ENCODE measurements at places on chromosomes 1 and 21. TPM values are rescaled to one million over a fixed set of nuclear protein-coding genes. Genes with fewer than 3 reads are reported as not detected.

Gene ZNF683
- not detected for total RNA-seq

GRCh38 chr1:212633161-212633560 lies 24.6 kb downstream of the ATF3 start:
- no peak overlapping the region for H3K27ac ChIP-seq
- H3K4me1 ChIP-seq, result peaks cover 10% of the 10 kb centered on the region
- H3K4me3 ChIP-seq, result no peak overlapping the region

Gene ACOT11
- total RNA-seq, result 79.7 TPM

GRCh38 chr1:174167265-174167803 lies 8.0 kb downstream of the RABGAP1L start:
- H3K4me1 ChIP-seq, result peaks cover 7% of the 10 kb centered on the region
- no peak overlapping the region for H3K4me3 ChIP-seq
- no peak overlapping the region for H3K27ac ChIP-seq
- no peak for DNase-seq
- no peaks in the 10 kb centered on the region for H3K27me3 ChIP-seq

Gene GBP3
- total RNA-seq, result 102 TPM

Gene C8A
- not detected for total RNA-seq

DNA sequence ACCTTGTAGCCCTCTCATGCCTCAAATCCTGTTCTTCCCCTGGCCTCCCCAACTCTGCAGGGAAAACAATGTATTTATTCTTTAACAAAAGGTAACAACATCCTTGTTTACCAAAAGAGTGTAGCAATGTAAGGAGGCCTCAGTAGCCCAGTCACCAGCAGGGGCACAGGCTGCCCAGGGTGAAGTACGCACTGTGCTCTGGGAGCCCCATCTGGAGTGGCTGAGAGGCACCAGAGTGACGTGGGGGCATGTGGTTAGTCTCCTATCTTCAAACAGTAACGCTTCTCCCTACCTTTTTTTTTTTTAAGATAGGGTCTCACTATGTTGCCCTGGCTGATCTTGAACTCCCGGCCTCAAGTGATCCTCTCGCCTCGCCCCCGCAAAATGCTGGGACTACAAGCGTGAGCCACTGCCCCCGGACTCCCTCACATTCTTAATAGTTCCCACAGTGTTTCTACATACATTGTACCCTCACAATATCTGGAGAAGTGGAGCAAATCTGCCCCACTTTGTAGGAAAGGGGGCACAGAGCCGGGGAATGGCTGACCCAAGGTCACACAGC lies 51.3 kb upstream of the ECE1 start:
- no peaks in the 10 kb centered on the region for H3K36me3 ChIP-seq
- peaks cover 85% of the 10 kb centered on the region for H3K4me1 ChIP-seq
- H3K4me3 ChIP-seq, result no peak overlapping the region
- H3K27me3 ChIP-seq, result no peaks in the 10 kb centered on the region
- peak; percentile 9 for DNase-seq

Gene PLOD1
- 33.2 TPM for total RNA-seq

Gene FCGR2B
- total RNA-seq, result 12.7 TPM

- DNase-seq, result no peak
- H3K4me1 ChIP-seq, result peaks cover 10% of the 10 kb centered on the region
- H3K27me3 ChIP-seq, result no peaks in the 10 kb centered on the region
- H3K36me3 ChIP-seq, result no peaks in the 10 kb centered on the region
- H3K27ac ChIP-seq, result peak overlapping the region; percentile 35
- H3K4me3 ChIP-seq, result no peak overlapping the region
Measured at GRCh38 chr1:44733365-44733764, 2.4 kb upstream of the RNU5D-1 start.

DNA sequence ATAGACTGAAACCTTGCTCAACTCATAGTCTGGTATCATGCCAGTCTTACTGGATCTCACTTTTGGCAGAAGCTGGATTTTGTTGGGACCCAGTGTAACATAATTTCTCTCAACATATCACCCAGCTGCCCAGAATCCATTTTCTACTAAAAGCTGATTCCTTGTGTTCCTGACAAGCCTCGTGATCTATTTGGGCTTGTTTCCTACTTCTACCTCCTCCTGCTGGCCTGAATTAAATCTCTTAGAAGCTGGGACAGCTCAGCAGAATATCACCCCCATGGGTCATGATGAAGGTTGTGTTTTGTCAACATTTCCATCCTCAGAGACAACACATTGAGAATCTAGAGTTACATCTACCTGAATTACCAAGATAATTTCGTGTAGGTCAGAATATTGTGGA lies 7.7 kb downstream of the GOLT1A start:
- H3K27ac ChIP-seq, result no peak overlapping the region
- H3K36me3 ChIP-seq, result no peaks in the 10 kb centered on the region
- no peaks in the 10 kb centered on the region for H3K4me1 ChIP-seq
- no peak overlapping the region for H3K4me3 ChIP-seq

DNA sequence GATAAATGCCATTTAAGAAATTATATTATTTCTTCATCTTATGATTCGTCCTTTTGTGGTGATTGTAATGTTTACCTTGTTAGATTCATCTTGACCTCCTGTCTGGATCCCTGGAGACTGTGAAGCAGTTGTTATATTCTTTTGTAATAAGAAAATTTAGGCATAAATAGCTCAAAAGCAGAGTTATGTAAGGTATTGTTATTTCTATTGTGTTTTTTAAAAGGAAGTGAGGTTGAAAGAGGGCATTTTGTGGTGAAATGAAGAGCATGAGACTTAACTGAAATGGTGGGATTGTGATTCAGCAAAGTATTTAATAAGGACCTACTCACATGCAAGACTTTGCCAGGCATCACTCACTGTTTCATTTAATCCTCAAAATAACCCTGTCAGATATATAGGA lies 104.0 kb downstream of the PDE4B start:
- H3K4me1 ChIP-seq, result no peaks in the 10 kb centered on the region
- no peak overlapping the region for H3K4me3 ChIP-seq
- no peaks in the 10 kb centered on the region for H3K27me3 ChIP-seq
- H3K36me3 ChIP-seq, result no peaks in the 10 kb centered on the region

GRCh38 chr1:156752843-156753482 lies 1.5 kb upstream of the HDGF start:
- no peaks in the 10 kb centered on the region for H3K36me3 ChIP-seq
- DNase-seq, result no peak
- H3K27ac ChIP-seq, result peak overlapping the region; percentile 96
- peak overlapping the region; percentile 97 for H3K4me3 ChIP-seq
- H3K27me3 ChIP-seq, result no peaks in the 10 kb centered on the region

GRCh38 chr1:103170609-103171008 lies 62.3 kb upstream of the COL11A1 start:
- no peak overlapping the region for H3K4me3 ChIP-seq
- no peaks in the 10 kb centered on the region for H3K4me1 ChIP-seq
- no peaks in the 10 kb centered on the region for H3K36me3 ChIP-seq
- DNase-seq, result no peak
- H3K27ac ChIP-seq, result no peak overlapping the region

Gene POU2F1
- 22.4 TPM for total RNA-seq

GRCh38 chr21:8988696-8989095 lies 1532.7 kb upstream of the TPTE start:
- H3K27me3 ChIP-seq, result no peaks in the 10 kb centered on the region
- H3K36me3 ChIP-seq, result no peaks in the 10 kb centered on the region
- no peak overlapping the region for H3K4me3 ChIP-seq

DNA sequence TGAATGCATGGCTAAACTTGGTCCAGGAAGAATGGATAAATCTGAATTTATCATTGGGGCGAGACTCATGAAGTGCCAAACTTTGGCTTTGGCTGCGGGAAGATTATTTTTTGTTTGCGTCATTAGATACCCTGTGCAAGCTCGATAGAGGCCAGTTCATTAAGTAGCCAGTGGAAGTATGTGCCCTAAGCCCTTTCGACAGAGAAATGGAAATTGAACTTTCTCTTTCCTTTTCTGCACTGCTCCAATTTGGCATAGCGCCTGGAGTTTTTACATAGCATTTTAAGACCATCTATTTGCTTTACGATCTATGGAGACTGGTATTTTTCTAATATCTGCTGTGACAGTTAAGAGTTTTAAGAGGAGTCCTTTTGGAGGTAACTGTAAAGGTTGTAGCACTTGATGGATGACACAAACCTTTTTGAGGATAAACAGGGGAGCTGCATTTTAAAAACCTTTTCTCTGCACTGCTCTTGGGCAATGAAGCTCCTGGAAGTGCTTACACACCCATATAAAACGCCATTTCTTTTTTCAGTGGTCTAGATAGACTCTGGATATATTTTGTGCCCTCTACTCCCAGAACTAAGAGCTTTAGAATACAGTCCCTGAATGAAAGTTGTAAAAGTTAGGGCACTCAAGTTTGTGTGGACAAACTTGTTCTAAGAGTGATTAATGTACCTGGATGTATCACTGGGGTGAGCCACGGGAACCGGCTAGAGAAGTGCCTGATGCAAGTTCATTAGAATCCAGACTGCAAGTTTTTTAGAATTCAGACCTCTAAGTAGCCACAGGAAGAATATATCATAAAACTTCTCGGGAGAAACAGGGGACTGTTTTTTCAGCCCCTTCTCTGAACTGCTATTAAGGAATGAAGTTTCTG lies 41.3 kb upstream of the CFHR3 start:
- no peak overlapping the region for H3K27ac ChIP-seq
- no peaks in the 10 kb centered on the region for H3K36me3 ChIP-seq
- H3K4me3 ChIP-seq, result no peak overlapping the region
- H3K27me3 ChIP-seq, result no peaks in the 10 kb centered on the region

Gene MAP3K7CL
- 9.8 TPM for total RNA-seq

Gene TRPM2
- total RNA-seq, result not detected

- H3K4me1 ChIP-seq, result peaks cover 14% of the 10 kb centered on the region
- H3K36me3 ChIP-seq, result no peaks in the 10 kb centered on the region
- H3K4me3 ChIP-seq, result no peak overlapping the region
- no peak overlapping the region for H3K27ac ChIP-seq
- DNase-seq, result no peak
Measured at GRCh38 chr1:234874291-234875288, 254.0 kb downstream of the TOMM20 start.

- no peaks in the 10 kb centered on the region for H3K27me3 ChIP-seq
- H3K36me3 ChIP-seq, result no peaks in the 10 kb centered on the region
- no peak overlapping the region for H3K4me3 ChIP-seq
- no peak overlapping the region for H3K27ac ChIP-seq
- DNase-seq, result peak; percentile 38
Measured at GRCh38 chr1:192445839-192446489, 129.2 kb downstream of the RGS21 start.

DNA sequence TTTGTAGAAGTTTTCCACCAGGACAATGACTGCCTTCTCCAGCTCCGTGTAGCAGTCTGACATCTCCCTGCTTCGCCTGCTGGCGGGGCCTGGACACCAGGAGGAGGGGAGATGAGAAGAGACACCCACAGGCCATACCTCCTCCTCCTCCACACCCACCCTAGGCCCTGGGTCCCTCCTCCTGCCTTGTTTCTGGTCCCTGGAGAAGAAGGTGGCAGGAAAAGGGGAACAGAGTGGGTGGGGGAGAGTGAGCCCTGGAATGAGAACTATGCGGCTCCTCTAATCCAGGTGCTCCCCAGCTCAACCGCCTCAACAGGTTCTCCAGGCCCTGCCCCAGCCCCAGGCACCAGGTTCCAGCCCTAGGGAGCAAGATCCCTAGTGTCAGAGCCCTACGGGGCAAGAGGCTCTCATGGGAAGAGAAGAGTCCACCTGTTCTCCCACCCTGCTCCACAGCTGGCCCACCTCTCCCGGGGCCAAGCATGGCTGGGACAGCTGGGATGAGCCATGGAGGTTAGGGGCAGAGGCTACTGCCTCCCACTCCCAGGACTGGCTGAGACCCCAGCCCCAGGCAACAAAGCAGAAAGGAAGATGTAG lies 4.8 kb downstream of the S100A16 start:
- DNase-seq, result no peak
- H3K4me1 ChIP-seq, result peaks cover 36% of the 10 kb centered on the region
- peak overlapping the region; percentile 4 for H3K4me3 ChIP-seq
- no peaks in the 10 kb centered on the region for H3K36me3 ChIP-seq

DNA sequence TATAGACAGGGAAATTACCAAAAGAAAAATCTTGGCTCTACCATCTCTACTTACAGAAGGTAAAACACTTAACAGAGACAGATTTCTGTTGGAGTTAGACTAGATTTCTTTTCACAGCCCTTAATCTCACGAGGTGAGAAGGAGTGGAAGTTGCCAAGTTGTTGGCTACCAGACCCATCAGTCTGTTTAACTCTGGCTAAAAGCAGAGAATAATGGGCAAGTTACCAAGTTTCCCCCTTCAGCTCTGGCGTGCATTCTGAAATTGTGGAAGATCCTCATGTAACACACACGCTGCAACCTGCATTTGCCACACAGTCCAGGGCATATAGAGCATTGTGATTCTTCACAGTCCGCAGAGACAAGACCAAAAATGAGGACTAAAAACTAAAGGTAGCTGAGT lies 49.3 kb downstream of the STX6 start:
- H3K4me1 ChIP-seq, result peaks cover 10% of the 10 kb centered on the region
- no peaks in the 10 kb centered on the region for H3K27me3 ChIP-seq
- H3K27ac ChIP-seq, result no peak overlapping the region
- H3K4me3 ChIP-seq, result no peak overlapping the region
- H3K36me3 ChIP-seq, result no peaks in the 10 kb centered on the region
- DNase-seq, result no peak

DNA sequence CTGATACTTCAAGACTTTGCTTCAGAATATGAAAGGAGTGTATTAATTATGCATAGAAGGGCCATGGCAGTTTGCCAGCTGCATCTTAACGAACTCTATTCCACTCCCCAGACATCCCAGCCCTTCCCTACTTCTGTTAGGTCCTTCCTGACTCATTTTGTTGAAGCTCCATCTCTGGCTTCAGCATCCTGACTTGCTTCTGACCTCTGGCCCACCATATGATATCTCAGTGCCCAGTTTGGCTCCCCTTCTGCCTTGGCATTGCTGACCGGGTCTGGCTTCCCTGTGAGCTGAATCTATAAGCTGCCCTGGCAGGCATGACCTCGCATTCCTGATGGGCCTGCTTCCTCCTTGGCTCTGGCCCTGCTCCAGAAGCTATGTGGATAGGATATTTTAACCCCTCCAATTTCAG lies 27.6 kb upstream of the ARHGAP29 start:
- no peak overlapping the region for H3K27ac ChIP-seq
- H3K27me3 ChIP-seq, result no peaks in the 10 kb centered on the region
- no peak for DNase-seq
- H3K4me3 ChIP-seq, result no peak overlapping the region

DNA sequence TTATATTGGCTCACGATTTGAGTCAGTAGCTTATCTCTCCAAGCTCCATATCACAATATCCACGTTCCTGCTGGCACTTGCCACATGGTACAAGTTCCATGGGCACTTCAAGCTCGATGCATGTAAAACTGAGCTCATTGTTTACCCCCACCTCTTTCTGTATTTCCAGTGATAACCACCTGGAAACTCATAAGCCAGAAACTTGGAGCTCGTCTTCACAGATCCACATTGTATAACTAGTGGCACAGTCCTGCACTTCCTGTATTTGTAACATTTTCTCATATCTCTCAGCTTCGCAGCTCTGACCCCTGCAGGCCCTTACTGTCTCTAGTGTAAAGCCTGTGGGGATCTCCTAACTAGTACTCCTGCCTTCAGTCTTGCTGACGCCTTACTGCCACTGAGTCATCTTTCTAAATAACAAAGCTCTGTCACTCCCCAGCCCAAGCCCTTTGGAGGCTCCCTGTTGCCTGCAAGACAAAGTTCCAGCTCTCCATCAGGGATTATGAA lies 6.5 kb upstream of the C2CD4D start:
- DNase-seq, result no peak
- H3K4me3 ChIP-seq, result no peak overlapping the region
- peaks cover 14% of the 10 kb centered on the region for H3K27me3 ChIP-seq
- H3K27ac ChIP-seq, result no peak overlapping the region

Gene DEPDC1
- total RNA-seq, result not detected

Measured in transverse colon (tissue), 4 donors.